Activated naive CD8-positive, alpha-beta T cell treated with anti-CD3 and anti-CD28 coated beads for 36 hours (primary cell): ENCODE measurements at places on chromosomes 3 and 15. TPM values are rescaled to one million over a fixed set of nuclear protein-coding genes. Genes with fewer than 3 reads are reported as not detected.

ACAA1 gene
- total RNA-seq = 70.2 TPM

- DNase-seq = no peak
Measured at GRCh38 chr3:29514912-29515311, 234.0 kb downstream of the RBMS3 start.

PLA1A gene
- total RNA-seq = not detected

GRCh38 chr3:45509038-45509767 is 85.3 kb upstream of the LIMD1 start:
- DNase-seq = peak; percentile 29

IL17RE gene
- 1.2 TPM for total RNA-seq

DNA sequence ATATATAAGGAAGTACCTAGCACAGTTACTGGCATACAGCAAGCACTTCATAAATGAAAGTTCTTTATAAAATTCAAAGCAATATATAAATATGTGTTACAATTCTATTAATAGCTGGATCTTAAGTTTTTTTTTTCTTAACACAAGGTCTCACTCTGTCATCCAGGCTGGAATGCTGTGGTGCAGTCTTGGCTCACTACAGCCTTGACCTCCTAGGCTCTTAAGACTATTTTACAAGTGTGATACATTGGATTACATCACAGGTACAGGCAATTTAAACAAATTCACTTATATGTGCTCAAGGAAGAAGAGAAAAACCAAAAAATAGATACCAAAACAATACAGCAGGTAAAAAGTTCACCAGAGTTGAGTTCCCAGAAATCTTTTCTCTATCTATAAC is 60.6 kb downstream of the ZNF280D start:
- no peak for DNase-seq

- no peak for DNase-seq
Measured at GRCh38 chr3:94159062-94159828, 96.4 kb downstream of the NSUN3 start.

CKMT1B gene
- total RNA-seq = 0.92 TPM

GRCh38 chr3:79286882-79287281 is 480.9 kb downstream of the ROBO1 start:
- DNase-seq = no peak

MAP6D1 gene
- total RNA-seq = 6.5 TPM

DNA sequence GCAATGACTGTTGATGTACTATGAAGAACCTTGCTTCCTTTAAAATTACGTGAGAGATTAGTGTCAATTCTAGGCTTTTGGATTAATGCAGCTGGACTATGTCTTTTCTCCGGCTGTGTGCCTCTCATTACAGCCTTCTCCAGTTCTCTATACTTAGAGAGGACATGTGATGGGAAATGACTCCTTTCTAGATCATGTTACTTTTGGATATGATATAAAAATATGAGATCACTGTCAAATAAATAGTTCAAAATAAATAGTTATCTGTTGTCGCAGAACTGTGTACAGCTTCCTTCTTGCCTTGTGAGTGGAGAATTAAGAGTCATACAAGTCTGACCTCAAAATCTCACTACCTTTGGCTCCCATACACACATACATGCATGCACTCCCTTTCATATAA is 592.4 kb downstream of the DIPK2A start:
- no peak for DNase-seq

THSD4 gene
- not detected for total RNA-seq

- no peak for DNase-seq
Measured at GRCh38 chr3:150968341-150969035, 4.0 kb downstream of the CLRN1 start.

DNA sequence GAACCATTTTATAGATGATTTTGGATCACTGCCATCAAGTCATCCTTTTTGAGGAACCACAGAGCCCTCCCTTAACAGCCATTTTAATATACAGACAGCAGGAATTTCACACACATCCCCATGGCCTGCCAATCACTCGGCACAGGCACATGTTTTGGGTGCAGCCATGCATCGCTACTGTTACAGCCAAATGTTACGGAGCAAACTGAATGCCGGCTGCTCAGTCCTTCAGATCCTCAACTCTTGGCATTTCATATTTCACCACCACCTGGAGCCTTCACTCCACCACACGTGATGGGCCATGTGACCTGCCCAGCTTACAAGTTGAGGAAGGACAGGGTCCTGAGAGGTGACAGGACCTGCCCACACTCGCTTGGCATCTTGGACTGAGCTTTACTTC is 90.8 kb downstream of the OXNAD1 start:
- no peak for DNase-seq
